ENCODE measurements at places on chromosomes 5 and 9.

DNA sequence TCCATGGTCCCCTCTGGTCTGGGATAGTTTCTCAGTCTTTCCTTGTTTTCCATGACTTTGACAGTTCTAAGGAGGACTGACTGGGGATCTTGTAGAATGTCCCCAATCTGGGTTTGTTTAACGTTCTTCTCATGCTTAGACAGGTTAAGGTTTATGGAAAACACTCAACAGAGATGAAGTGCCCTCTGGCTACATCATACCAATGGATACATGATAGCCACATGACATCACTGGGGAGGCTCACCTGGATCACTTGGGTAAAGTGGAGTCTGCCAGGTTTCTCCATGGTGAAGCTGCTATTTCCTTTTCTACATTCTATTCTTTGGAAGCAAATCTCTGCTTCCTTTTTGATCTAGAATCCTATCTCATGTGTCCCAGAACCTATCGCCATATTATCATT lies 23.8 kb upstream of the ALDH1B1 start:
- no peak for DNase-seq

DNA sequence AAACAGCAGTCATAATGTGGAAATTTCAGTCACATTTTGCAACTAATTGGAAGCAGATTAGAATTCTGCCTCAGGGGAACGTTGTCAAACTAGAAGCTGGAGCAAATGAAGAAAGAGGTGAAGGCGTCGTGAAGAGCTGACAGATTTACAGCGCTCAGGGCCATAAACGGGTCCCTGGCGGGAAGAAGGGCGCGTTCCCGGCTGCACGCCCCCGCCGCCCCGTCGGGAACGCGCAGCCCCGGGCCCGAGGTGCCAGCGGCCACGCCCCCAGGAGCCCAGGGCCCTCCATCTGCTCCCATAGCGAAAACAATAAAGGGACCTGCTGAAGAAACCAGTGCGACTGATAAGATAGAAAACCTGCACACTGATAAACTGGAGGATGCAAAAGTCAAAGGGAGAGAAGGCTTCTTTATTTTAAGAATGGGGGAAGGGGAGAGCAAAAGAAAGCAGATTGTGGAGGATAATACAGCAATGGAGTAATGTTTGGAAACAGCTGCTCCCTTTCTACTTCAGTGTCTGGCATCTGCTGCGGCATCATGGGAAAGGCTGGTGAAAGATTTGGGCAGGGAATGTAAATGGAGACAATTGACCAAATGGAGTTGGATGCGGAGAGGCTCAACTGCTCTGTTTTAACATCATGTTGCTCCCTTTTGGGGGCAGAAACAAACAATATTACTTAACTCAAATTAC lies 11.1 kb downstream of the ZNF608 start:
- no peak for DNase-seq

- DNase-seq, result no peak
Observed at GRCh38 chr9:23790351-23791260, 35.4 kb downstream of the ELAVL2 start.

- no peak for DNase-seq
Observed at GRCh38 chr5:59000211-59000610, 417.3 kb downstream of the RAB3C start.

DNA sequence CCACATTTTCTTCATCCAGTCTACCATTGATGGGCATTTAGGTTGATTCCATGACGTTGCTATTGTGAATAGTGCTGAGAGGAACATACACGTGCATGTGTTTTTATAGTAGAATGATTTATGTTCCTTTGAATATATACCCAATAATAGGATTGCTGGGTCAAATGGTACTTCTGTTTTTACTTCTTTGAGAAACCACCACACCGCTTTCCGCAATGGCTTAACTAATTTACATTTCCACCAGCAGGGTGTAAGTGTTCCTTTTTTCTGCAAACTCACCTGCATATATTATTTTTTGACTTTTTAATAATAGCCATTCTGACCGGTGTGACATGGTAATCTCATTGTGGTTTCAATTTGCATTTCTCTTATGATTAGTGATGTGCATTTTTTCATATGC lies 82.2 kb upstream of the RFX3 start:
- DNase-seq, result no peak

GRCh38 chr5:149618581-149619248 lies 37.4 kb downstream of the ARHGEF37 start:
- no peak for DNase-seq

GRCh38 chr5:112077180-112077579 lies 320.2 kb upstream of the NREP start:
- DNase-seq, result no peak

- DNase-seq, result no peak
Observed at GRCh38 chr5:42836070-42836769, 24.5 kb upstream of the SELENOP start.

- DNase-seq, result no peak
Observed at GRCh38 chr9:138022121-138022741, 144.6 kb downstream of the CACNA1B start.

GRCh38 chr9:14824481-14824880 lies 85.7 kb downstream of the FREM1 start:
- DNase-seq, result no peak

DNA sequence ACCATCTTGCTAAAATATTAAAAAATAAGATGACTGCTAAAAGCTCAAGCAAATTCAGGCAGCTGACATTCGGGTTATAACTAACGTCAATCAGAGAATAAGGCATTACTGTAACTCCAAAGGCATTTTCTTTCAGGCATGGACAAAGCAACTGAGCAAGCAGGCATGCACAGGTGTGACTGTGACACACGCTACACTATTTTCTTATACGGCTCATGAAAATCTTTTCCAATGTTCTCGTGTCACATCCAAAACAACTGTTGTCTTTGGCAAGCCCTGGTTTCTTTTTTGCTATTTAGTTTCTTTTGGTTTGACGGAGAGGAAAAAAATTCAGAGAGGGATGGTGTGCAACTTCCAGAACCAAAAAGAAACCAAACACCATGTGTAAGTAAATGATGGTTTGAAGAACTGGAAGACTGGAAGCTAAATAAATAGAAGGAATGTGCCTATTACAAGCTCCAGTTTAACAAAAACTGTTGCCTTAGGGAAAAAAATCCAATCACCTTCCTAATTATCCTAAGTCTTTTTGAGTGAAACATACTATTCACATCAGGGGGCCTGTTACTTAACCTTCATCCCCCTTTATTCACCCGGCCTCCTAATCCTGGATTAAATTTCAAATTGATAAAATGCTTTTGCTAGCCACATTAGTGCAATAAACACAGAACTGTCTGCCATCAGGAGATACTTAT lies 277.6 kb downstream of the PSAT1 start:
- no peak for DNase-seq

DNA sequence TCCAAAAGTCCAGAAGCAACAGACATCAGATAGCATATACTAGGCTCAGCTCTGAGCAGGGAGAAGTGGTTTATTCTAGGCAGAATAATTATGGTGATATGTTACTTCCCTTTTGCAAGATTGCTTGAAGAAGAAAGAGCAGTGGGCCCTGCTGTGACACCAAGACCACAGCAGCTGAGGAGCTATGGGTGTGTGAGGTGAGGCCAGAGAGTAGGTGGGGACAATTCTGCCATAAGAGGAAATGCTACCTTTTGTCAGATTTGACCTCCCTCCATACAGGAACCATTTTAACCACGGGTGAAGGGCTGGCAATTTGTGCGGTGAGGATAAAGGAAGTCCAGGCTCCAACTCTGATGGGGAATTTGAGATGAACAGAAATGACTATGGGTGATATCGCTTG lies 51.3 kb downstream of the TNFSF15 start:
- DNase-seq, result no peak

GRCh38 chr5:126428421-126428820 lies 5.2 kb downstream of the GRAMD2B start:
- no peak for DNase-seq
